ENCODE measurements at places on chromosomes 3 and 15.

DNA sequence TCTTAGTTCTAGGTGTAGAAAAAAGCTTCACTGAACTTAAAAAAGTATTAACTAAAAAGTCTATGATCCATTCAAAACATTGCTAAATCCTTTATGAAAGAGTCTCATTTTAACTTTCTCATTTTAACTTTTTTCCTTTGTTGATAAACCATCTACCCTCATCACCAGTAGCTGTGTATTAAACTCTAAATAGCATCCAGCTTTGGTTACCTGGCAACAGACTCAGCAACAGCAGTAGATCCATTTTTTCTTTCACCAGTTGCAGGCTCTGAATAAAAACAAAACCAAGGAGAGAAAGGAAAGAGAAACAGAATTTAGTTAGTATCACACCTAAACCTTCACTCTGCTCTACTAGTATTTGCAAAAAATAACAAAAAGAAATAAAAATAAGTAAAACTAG is 51.6 kb downstream of the TP53BP1 start:
- no peak for DNase-seq

- DNase-seq = no peak
These were observed 64.4 kb upstream of the ACAN start for GRCh38 chr15:88738796-88739195.

GRCh38 chr15:42919308-42919707 is 1.3 kb downstream of the TTBK2 start:
- DNase-seq = no peak

DNA sequence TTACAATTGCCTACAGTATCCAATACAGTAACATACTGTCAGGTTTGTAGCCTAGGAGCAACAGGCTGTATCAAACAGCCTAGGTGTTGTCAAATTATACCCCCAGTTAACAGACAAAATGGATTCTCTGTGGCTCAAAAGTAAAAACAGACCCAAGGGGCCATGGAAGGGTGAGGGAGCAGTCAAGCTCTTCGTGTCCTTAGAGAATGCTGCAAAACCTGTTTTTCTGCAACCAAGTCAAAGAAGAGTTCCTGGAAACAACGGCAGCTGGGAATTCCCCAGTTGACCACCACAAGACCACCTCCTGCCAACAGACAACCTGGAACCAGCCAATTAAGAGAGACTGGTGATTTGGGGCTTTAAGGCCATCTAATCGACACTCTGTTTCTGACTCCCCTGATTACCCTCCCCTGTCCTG is 11.1 kb upstream of the THUMPD3 start:
- no peak for DNase-seq

GRCh38 chr3:188646592-188646991 is 492.6 kb downstream of the LPP start:
- no peak for DNase-seq

DNA sequence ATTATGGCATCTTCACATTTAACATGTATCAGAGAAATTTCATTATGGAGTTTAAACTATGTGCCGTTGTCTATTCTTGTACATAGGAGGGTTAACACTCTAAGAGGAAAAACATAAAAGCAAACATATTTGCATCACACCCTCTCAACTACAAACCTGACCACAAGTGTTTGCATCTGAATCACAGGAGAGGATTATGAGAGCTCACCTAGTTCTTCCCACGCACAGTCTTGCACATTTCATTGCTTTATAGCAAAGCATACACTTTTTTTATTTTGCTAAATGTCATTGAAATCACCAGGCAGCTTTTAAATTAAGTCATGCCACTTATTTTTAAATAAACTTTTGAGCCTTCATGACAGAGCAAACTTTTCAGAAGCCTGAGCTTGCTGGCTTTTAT is 12.5 kb downstream of the TRAT1 start:
- no peak for DNase-seq

- DNase-seq = no peak
These were observed 405.9 kb upstream of the LMCD1 start for GRCh38 chr3:8095724-8096123.

GRCh38 chr3:36149447-36149865 is 230.8 kb upstream of the STAC start:
- no peak for DNase-seq

DNA sequence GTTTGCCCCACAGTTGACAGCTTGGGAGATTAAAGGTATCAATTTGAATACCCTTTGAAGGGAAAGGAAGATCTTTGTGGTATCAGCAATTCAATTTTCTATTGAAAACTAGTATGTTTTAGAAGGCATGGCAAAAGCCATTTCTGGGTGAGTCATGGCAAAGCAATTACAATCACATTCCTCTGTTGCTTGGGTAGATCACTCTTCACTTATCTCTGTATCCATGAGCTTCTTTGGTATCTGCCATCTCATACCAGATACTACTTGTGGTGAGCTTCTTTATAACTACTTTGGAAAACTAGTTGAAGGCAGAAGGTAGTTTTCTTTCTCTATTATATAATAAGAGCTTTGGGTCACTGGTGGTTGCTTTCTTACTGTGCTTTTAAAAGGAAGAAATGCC is 28.3 kb upstream of the LSAMP start:
- no peak for DNase-seq

- peak; percentile 25 for DNase-seq
These were observed 18.4 kb downstream of the CCK start for GRCh38 chr3:42247576-42248027.

DNA sequence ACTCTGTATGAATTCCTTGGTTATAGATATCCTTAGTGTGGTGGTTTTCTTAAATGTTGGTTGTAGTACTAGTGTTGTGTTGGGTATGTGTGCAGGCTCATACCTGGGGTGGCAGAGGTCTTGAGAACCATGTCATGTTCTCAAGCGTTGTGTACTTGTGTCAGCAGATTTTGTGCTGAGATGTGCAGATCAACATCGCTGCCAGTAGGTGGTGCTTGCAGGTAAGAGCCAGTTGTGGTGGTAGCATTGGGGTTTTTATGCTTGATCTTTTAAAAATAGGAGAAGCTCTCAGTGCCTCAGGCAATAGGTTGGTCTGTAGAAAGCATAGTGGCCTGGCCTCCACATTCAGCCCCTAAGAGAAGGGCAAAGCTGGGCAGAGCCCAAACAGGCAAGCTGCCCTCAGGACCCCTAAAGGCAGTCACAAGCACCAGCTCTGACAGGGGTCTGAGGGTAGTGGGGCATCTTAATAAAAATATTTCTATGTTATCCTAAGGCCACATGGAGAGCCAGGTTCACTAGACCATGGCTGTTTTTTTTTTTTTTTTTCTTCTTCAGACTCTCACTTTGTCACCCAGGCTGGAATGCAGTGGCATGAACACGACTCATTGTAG is 164.0 kb downstream of the IL20RB start:
- DNase-seq = peak; percentile 1

DNA sequence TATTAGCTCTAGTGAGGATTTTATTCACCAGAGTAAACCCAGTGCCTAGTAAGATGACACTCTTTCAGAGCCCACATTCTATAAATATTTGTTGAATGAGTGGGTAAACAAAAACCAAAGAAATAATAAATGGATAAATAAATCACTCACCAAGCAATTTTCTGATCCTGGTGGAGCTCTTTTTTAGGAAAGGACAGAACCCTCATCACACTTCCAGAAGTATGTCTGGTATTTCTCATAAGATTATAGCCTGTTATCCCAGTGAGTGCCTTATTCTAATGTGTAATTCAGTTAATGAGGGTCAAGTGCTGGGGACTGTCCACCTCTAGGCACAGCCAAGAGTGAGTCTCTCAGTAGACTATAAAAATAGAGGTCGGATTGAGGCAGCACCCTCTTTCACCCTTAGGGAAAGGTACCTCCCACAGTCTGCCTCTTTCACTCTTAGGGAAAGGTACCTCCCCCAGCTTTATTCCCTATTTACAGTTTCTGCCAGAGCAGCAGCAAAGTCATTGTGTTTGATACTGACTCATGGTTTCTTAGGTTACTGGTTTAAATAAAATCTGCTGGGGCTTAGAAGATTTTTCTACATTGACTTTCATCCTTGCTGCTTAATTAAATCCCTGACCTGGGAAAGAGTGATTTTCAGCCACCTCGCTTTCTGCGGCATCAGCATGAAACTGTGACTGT is 145.0 kb downstream of the STAC start:
- DNase-seq = no peak

Measured in NCI-H1092 (cell line).